ENCODE measurements at places on chromosomes 3 and 15. TPM values are rescaled to one million over a fixed set of nuclear protein-coding genes. Genes with fewer than 3 reads are reported as not detected.

- DNase-seq = no peak
Observed at GRCh38 chr3:107833043-107833442, 257.8 kb downstream of the CD47 start.

GRCh38 chr3:24472358-24472757, 22.3 kb downstream of the THRB start:
- DNase-seq = no peak

The CRABP1 gene
- 2.6 TPM for total RNA-seq

GRCh38 chr3:181103605-181104004, 114.1 kb upstream of the DNAJC19 start:
- DNase-seq = no peak

GRCh38 chr3:25438791-25439555, 10.9 kb downstream of the RARB start:
- DNase-seq = no peak

The CIP2A gene
- 1.6 TPM for total RNA-seq

All from suprapubic skin (tissue), 4 donors.